ENCODE measurements at places on chromosomes 16 and 17.

DNA sequence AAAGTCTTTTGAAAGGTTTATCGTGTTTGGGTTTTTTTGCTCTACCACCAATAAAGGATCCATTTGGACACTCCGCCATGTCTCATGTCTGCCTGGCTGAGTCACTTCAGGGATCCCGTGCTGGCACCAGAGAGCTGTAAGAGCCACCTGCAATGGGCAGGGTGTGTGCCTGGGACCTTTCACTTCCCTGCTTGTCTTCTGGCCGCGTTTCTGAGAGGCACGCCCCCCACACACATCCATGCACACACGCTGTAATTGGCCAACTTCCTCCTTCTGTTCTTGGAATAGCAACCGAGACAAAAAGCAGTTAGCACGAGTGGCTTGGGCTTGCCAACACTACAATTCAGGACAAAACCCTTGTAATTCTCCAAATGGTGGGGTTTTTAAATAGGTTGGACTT lies 9.8 kb upstream of the SOST start:
- no peak for DNase-seq

DNA sequence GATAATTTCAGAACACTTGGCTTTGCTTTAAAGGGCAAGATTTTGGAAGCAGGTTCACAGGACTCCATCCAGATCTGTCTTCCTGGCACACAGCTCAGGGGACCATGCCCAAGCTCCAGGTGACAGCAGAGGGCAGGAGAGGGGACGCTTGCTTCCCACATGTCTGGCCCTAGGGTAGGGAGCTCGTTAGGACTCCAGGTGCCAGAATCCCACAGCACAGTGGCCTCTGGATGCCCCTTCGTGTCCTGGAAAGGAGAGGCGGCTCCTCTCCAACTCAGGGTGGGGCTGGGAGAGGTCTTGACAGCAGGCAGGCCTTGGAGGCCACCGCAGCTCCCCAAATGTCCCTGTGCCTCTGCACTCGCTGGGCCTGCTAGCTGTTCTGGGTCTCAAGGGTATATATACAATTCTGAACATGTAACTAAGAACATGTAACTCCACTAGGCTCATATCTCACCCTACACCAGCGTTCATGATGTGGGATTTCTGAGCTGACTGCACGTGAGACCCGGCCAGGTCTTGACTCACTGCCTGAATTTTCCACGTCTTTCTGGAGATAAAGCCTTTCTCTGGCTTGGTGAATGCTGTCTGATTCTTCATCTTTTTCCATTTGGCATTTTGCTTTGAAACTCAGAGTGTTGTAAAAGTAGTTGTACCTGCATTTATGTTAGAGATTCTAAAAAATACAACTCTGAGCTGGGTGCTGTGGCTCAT lies 52.8 kb downstream of the MARCHF10 start:
- DNase-seq, result peak; percentile 20

DNA sequence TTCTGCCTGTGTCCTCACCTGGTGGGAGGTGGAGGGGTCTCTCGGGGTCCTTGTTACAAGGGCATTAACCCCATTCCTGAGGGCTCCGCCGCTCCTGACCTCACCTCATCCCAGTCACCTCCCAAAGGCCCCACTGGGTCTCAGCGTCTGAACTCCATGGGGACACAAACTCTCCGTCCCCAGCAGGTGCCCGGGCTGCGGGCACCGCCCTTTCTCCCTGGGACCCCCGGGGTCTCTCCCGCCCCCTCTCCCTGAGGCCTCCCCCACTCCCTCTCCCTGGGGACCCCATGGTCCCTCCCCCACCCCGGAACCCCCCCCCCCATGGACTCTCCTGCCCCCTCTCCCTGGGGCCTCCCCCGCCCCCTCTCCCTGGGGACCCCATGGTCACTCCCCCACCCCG lies 24.8 kb downstream of the CACNA1H start:
- DNase-seq, result no peak

- DNase-seq, result no peak
These were observed 26.3 kb upstream of the APOH start for GRCh38 chr17:66255527-66255971.

- DNase-seq, result no peak
These were observed 27.7 kb downstream of the WNT9B start for GRCh38 chr17:46879101-46879500.

DNA sequence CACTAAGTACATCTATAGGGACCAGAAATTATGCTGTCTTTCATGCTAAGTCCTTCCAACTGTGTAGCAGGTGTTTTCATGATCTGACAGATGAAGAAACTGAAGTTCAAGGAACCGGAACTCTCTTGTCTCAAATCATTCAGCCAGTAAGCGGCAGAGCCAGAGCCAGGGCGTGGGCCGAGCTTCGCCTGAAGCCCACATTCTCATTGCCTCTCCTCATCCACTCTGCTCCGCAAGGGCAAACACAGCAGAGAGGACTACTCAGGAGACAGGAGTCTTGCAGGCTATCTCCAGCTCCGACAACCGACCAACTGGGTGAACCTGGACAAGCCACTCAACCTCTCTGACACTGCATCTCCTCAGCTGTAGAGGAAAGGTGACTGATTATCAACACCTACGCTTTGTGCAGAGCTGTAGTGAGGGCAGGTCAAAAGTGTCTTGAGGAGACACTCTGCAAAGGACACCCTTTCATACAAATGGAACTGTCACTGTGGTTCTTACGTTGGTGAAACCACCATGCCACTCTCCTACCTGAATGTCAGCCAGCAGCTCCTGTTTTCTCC lies 72.9 kb downstream of the CYTH1 start:
- DNase-seq, result no peak

DNA sequence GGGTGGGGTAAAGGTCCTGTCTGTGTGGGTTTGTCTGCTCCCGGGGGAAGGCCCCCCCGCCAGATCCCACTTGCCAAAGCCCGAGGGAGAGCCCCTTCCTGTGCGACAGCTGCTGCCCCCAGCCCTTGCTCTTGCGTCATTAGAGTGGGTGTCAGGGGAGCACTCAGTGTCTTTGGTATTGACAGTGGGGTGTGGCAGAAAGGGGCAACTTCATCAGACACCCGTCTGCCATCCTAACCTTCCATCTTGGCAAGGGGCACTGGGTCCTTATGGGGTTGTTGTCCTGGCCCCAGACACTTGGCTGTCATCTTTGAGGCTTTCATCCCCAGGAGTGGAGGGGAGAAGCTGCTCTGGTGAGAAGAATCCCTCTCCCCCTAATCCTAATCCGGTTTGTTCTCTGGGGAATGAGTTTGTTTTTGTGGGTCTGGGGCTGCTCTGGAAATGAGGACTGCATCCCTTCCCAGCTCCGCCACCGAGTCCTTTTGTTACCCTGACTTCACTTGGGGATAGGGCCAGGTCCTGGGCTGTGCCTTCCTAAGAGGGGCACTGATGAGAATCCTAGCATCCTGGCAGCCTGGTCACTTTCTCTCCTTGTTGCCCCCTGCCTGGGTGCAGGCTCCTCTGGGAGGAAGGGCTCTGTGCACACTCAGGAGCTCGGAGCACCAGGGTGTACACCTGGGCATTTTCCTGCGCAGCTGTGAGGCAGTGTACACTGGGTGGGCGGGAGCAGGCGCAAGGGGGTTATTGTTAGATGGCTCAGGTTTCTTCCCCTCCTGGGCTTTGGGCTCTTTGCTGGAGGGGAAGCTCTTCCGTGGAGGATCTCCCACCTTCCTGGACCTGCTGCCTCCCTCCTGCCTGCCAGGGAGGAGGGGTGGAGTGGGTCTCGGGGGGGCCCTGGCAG lies 21.1 kb downstream of the GJD3 start:
- DNase-seq, result no peak

DNA sequence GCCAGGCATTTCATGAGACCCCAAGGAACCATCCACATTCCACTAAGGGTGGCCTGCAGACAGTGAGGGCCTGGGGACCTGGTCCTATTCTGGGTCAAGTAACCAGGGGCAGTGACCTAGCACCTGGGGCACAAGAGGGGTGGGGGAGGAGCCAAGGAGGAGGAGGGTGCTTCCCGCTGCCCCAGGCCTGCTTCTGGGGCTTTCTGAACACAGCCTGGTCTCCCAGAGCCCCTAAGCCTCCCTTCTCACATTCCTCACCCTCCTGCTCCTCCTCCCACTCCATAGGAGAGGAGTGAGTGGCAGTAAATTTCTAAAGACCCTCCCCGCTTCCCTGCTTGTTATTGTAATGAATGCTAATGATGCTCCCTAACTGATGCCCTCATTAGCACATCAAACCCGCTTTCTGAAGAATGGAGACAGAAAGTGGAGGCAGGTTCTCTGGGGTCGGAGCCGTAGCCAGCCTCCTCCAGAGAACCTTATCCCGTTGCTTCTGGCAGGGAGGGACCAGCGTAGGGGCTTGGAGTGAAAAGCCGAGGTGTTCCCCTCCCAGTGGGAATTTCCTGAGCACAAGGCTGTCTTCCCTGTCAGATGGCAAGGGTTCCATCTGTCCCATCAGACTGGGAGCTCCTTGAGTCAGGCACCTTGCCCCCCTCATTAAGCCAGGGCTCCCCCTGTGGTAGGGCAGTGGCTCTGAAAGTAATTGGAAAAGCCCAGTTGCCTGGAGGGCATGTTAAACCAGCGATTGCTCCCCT lies 3.7 kb upstream of the SRCIN1 start:
- DNase-seq, result no peak

GRCh38 chr16:8867932-8868415 lies 832 bp downstream of the CARHSP1 start:
- no peak for DNase-seq

DNA sequence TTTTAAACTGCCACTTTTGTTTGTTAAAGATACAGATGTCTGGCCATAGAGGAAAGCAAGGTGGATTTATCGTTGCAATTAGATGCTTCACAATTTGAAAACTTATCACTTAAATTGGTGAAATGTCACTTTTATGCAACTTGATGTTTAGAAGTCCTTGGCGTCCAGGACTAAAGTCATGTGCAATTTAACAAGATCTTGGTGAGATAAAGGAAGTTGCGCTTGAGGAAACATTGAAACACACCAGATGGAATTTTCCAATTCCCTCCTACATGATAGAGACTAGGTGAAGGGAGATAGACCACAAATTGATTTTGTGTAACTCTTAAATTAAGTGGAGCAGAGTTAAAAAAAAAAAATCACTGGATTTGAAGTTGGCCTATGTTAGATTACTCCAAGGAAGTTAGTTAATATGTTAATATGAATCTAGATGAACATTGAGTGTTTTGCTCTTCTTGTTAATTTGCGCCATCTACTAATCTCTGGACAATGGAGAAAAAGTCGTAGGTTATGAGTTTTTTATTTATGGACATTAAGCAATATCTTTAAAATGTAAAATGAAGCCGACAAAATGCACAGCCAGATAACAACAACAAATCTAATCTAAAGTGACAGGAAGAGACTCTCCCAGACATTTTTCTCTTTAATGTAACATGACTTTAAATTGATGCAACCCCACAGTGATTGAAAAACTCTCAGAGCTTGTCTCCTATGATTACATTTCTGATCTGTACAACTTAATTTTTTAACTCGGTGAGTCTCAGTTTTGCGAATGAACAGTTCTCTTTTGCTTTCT lies 119.6 kb downstream of the WWOX start:
- no peak for DNase-seq

GRCh38 chr17:53924530-53925455 lies 102.1 kb downstream of the KIF2B start:
- no peak for DNase-seq

DNA sequence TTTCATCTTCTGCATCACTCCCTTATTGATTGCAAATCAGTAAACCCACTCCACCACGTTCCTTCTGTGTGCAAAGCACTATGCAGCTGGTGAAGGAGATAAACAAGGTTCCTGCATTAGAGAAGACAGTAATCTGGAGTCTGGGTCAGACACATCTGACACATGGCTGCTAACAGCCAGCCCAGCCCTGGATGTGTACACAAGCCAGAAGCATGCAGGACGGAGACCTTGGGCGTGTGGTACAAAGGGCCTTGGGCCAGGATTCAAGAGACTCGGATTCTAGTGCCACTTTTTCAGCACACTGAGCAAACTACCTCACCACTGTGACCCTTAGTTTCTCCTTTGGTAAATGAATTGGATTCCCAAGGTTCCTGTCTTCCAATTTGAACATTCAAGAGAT lies 86.6 kb upstream of the DNAH9 start:
- DNase-seq, result no peak

DNA sequence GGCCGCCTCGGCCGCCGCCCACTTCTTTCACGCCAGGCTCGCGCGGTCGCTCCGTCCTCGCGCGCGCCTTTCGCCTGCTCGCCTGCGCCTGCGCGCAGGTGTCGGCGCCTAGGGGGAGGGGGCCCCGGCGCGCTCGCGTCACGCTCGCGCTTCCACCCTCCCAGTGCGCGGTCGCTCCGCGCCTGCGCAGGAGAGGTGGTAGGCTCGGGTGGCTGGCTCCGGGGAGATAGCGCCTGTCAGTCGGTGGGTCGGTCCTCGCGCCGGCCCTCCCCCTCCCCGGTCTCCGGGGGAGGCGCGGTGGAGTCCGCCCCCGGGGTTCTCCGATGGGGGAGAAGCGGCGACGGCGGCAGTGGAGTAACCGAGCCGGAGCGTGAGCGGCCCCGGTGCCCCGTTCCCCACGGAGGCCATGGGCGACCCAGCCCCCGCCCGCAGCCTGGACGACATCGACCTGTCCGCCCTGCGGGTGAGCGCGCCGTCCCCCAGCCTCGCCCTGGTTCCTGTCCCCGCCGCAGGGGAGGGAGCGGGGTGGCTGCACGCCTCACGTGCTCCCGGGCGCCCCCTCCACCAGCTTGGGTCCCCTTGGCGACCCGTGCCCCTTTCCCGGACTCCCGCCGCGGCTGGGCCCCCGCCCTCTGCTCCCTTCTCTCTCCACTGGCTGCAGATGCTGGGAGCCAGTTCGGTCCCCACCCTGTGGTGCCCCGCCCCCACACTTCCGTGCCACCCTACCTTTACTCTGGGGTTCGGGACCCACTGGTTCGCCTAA lies at the start of gene MINK1:
Gene MINK1 (plus strand): TSS at position 163 of the 763 bp plus-strand sequence. CDS start 244 bp downstream, at position 407.
- DNase-seq, result peak; percentile 92

GRCh38 chr17:55598495-55598894 lies 87.2 kb upstream of the SMIM36 start:
- no peak for DNase-seq

DNA sequence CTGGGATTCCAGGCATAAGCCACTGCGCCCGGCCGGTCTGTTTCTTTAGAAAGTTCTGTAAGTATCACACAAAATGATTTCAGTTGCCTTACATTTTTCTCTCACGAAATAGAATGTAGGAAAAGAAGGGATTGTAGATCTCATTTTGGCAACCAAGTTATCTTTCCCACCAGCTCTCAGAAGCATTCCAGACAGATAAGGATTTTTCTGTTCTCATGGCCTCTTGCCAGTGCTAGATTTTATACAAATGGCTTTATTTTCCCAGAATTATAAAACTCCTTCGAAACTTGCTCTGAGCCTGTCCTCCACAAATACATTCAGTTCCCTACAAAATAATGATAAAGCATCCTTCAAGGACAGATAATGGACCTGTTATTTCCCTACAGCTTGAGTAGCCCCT lies 46.9 kb downstream of the LCMT1 start:
- DNase-seq, result peak; percentile 31

Data from IMR-90 (cell line).